GM04504 (cell line): ENCODE measurements at places on chromosomes 2 and 18.

DNA sequence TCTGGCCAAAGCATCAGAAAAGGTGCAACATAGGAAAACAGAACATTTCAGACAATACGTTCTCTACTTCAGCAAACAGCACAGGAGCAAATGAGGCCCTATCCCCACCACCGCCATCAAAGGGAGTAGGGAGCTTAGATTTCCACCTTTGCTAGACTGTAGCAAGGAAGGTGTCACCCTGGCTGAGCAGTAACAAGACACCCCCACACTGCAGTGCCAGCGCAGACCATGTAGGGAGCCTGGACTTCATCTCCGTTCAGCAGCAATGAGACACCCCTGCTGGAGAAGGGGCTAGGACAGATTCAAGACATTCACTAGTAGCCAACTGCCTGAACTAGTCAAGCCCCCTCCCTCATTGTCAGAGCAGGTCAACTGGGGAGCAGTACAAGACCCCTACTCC lies 160.1 kb upstream of the CBLN2 start:
- DNase-seq = no peak

DNA sequence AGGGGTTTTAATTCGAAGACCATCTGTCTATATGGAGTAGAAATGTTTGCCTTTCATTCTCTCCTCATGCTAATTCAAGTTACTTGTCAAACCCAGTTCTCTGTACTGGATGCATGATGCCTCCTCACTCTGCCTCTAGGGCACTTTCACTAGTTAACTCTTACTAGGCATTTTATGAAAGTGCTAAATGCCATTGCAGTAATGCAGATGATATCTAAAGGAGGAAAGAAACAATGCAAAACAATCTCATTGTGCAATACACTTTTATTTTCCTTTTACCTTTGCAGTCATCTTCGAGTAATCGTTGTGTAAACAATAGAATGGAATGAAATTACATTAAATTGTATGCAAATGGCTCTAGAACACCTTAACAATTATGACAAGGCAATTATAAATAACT lies 293.6 kb downstream of the STK39 start:
- DNase-seq = no peak

GRCh38 chr2:215904101-215904500 lies 109.2 kb downstream of the MREG start:
- no peak for DNase-seq

GRCh38 chr2:148660999-148661398 lies 16.4 kb downstream of the EPC2 start:
- DNase-seq = peak; percentile 37

DNA sequence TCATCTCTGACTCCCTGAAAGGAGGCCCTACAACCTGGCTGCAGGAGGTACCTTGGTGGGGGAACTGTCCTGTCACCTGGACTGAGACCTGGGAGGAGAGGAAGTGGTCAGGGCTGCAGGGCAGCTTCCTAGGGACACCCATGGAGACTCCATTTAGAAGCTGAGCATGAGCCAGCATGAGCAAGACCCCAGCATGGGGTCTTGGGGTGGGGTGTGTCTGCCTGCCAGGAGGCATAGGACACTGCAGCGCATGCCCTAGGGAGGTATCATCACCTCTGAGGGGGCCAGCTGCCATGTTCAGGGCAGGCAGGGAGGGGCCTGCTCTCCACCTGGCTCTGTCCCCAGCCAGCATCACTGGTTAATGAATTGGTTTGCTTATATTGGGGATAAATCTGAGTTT lies 249.7 kb downstream of the CELF4 start:
- DNase-seq = no peak

GRCh38 chr18:54090856-54091255 lies 133.6 kb downstream of the MBD2 start:
- no peak for DNase-seq
